ENCODE measurements at places on chromosomes 2 and 18.

DNA sequence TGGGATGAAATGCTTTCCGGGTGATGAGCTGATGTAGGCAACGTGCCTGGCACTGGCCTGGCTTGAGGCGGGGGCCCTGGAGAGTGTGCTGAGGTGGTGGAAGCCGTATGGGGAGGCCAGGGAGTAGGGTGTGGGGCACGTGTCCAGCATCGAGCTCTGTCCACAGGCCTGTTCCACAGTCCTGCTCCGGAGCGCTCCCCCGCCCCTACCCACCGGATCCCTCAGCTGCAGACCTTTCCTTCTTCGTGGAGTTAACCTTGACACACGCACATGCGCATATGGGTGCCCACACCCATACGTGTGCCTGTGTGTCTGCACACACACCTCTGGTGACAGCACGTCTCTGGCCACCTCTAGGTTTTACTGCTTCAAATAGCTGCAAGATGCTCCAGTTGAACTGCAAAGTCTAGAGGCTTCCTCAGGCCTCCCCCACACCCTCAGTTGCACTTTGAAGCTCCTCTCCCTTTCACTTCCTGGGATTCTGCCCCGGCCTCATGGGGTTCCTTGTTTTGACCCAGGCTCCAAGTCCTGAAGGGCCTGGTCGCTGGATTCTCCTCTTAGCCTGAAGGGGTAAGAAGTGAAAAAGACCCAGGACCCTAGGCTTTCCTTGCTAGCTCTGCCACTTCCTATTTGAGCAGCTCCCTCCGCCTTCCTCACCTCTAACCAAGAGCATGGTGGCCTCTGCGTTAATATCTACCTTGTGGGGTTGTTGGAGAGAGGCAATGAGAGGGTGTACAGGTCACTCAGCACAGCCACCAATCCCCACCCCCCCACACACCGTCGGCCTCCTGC, 49.5 kb downstream of the INHBB start:
- DNase-seq: no peak

DNA sequence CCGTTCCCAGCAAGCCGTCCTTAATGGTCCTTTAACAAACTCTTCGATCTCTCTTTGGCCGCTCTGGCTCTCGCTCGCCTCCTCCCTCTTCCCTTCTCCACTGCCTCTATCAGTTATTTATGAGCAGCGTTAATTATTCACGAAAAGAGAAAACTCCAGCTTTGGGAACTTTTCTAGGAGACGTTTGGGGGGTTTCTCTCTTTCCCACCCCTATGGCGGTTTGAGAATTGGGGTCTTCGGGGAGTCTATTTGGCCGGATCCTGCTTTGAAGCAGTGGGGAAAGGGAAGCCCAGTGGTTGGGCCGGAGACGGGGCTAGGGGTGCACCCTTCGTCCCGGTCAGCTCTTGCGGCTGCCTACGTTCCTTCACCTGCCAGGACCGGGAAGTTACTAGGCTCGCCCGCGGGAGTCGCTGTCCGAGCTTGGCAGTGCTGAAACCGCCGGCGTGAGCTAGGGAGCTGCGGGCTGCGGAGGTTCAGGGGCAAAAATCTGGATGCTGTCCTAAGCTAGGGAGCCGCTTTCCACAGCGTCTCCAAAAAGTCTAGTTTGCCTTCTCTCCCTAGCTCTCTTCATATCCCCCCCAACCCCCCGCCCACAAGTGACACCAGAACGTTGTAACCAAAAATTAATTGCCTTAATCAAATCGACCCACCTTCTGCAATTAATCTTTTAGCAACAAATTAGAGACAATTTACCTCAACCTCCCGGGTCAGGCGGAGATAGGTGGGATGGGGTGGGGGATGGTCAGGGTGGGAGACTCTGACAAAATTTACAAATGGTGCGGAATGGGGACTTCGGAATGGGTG, 8.9 kb upstream of the SKOR2 start:
- DNase-seq: no peak

- no peak for DNase-seq
These were observed 217.6 kb upstream of the THUMPD2 start for GRCh38 chr2:39996653-39997080.

GRCh38 chr2:126513033-126513432, 142.9 kb upstream of the GYPC start:
- no peak for DNase-seq

GRCh38 chr2:236550701-236551465, 18.7 kb upstream of the ACKR3 start:
- DNase-seq: no peak

DNA sequence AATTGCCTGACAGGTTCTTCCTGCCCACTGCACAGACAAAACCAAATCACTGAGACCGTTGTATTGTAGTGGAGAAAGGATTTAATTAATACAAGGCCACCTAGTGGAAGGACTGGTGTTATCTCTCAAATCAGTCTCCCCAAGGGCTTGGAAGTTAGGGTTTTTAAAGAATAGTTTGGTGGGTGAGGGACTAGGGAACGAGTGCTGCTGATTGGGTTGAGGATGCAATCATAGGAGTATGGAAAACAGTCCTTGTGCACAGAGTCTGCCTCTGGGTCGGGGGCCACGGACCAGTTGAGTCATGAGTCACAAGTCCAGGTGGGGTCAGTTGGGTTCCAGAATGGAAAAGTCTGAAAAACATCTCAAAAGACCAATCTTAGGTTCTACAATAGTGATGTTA, 89.1 kb downstream of the B3GNT2 start:
- DNase-seq: no peak

- DNase-seq: no peak
These were observed 118.9 kb downstream of the ACAA2 start for GRCh38 chr18:49694402-49694801.

DNA sequence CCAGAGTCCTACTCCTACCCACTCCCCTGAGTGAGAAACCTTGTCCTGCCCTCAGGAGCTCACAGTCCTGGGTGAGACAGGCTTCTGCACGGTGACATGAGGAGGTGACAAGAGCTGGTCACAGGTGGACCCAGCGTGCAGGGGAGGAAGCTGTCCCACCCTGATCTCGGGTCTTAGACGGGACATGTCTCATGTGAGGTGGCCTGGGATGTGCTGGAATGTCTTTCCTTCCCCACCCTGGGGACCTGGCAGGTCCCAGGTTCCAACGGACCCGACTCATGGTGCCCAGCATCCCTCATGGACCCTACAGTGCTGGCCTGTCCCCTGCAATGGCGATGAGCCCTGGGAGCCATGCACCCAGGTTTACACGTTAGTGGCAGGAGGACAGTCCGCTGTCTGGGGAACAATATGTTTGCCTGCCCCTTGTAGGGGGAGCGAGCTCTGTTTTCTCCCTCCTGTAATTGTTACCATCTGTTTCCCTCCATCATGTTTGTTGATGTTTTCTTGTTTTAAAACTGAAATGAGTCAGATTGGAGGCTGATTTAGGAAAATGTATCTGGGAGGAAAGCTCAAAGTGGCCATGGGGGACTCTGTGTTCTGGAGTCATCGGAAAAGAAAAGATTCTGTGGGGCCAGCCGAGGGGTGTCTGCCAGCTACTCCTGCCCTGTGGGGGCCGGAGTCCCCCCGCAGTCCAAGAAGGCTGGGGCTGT, 238.1 kb downstream of the KLHL29 start:
- DNase-seq: no peak

DNA sequence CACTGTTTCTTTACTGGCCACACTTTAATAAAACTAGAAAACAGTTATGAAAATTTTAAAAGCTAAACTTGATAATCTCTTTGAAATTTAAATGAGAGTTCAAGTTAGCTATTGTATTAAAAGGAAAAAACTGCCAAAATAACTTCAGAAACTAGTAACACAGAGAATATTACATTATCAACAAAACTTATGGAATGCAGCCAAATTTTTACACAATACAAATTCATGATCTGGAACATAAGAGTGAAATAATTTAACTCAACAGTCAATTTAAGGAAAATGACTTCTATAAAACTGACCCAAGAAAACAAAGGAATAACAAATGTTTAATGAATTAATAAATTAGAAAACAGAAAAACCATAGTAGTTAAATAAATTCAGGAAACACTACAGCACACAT, 65.0 kb downstream of the TCF4 start:
- DNase-seq: no peak

DNA sequence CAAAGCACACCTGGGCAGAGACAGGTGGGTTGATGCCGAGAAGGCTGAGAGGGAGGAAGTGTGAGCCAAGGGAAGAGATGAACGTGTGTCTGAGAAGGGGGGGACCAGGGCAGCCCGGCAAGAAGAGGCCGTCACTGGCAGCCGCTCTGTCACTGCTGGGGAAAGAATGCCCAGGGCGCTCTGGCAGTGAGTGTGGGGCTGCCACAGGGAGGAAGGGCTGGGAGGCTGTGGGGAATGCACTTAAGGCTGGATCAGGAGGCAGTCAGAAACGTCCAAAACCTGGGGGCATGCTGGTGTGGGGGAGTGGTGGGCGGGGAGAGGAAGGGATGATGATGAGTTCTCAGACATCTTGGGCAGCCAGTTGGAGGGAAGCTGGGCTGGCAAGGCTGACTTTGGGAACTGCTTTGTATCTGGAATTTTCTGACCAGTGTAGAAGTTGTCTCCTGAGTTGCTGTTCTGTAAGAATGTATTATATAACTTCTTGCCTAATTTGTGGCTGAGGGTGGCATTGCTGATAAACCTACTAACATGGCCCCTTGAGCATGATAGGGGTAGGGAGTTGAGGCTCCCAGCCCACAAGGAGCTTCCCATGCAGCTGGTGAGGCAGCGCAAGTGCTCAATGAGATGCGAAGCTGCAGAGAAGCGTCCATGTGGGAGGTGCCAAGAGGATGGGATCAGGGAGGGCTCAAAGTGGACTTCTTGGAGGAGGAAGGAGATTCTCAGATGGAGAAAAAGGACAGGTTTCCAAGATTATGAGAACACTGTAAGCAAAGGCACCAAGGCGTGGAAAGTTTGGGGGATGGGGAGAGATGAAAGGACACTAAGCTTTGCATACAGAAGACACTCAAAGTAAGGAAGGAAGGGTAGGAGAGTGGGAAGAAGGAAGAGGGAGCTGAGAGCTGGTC, 185.1 kb upstream of the HAAO start:
- DNase-seq: no peak

- no peak for DNase-seq
These were observed 112.7 kb upstream of the RBMS1 start for GRCh38 chr2:160606341-160606740.
